ENCODE measurements at places on chromosomes 7 and 10. TPM values are rescaled to one million over a fixed set of nuclear protein-coding genes. Genes with fewer than 3 reads are reported as not detected.
A peak's percentile ranks its signal among the peaks of the same experiment; 100 is the strongest.

- peak; percentile 76 for DNase-seq
Observed at GRCh38 chr10:102327002-102327401, 68.5 kb upstream of the NFKB2 start.

- DNase-seq: no peak
Observed at GRCh38 chr7:66352071-66352470, 146.9 kb downstream of the TPST1 start.

DNA sequence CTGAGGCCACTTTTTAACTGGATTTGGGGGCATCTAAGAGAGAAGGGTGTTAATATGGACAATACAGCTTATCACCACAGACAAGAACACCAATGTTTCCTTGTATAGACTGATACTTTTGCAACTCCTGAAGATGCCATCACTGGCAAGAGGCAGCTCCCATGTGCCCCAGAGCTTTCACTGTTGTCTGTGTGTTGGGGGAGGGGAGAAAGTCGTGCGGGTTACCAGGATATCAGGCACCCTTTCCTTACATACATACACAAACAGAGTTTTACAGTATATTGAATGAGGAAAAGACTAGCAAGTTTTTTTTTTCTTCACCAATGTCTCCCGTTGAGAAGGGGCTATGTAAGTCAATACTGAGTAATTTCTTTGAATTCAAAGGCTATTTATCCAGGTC, 4.1 kb upstream of the DLX6 start:
- DNase-seq: no peak

Gene CALML5
- polyA plus RNA-seq: not detected

Gene SPDYE2
- 0.10 TPM for polyA plus RNA-seq

Gene HOXA5
- 2.6 TPM for polyA plus RNA-seq

DNA sequence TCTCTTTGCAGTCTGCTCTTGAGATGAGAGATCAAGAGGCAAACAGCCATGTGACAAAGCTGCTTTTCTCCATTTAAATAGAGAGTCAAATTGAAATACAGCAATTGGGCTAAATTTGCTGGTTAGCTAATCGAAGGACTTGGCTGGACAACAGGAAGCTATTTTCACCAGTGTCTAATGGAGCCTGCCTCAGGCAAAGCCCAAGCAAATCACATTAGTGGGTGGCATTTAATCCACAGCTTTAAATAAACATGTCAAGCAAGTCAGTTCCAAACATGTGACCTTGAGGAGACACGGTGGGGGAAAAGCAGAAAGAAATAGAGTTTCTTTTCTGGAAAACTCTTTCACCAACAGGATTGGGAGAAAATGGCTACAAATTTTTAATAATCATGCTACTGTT, 180.5 kb upstream of the AOAH start:
- no peak for DNase-seq

DNA sequence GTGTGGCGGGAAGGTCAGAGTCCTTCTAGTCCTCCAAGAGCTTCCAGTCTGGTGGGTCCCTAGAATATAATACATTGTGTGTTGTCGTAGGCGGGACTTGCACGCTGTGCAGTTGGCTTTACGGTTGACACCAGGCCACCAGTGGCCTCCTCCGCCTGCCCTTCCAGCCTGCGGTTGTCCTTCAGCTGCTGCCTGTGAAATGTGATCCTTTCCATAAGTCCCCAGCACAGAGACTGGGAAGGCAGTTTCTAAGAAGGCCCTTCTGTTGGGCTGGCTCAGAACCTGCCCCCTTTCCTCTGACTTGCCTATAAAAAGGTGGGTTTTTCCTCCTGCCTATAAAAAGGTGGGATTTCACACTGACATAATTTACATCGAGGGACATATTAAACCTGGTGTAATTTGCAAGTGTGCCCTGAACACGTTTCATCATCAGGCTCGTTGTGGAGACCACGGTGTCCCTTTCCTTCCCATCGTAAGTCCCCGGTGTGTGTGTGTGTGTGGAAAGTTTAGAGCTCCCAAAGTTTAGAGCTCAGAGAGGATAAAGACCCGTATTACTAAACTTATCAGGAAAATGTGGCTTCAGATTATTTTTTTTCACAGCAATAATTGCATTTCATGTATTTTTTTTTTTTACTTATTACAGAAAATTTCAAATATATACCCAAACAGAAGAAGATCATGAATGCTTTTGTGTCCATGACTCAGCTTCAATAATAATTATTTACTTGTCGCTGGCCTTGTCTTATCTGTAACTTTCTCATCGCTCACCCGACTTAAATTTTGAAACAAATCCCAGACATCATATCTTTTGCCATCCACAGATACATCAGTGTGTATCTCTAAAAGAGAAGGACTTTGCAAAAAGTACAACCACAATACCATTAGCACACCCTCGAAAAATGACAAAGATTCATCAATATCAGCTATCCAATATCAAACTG, 45.1 kb downstream of the CUX1 start:
- DNase-seq: peak; percentile 49

GRCh38 chr10:124180044-124180745, 86.8 kb upstream of the CHST15 start:
- DNase-seq: no peak

DNA sequence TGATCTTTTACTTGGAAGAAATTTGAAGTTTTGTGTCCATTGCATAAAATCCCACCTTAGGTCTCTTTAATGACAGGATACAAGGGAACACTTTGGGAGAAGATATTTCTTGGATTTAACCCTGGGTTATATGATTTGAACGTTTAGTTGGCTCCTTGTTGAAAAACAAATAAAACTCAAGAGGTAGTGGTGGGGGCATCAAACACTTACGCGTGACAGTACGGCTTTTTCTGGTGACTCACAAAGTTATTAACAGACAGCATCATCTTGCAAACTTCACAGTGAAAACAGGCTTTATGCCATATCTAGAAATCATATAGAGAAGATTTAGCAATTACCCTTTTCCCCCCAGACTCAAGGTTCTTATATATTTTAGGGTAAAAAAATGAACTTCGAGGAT, 699 bp downstream of the NRAP start:
- DNase-seq: no peak

- no peak for DNase-seq
Observed at GRCh38 chr10:13831711-13832141, 245.0 kb downstream of the PRPF18 start.

Gene NPTX2
- polyA plus RNA-seq: 8.3 TPM

GRCh38 chr10:122181041-122181732, 89.9 kb upstream of the BTBD16 start:
- DNase-seq: no peak

DNA sequence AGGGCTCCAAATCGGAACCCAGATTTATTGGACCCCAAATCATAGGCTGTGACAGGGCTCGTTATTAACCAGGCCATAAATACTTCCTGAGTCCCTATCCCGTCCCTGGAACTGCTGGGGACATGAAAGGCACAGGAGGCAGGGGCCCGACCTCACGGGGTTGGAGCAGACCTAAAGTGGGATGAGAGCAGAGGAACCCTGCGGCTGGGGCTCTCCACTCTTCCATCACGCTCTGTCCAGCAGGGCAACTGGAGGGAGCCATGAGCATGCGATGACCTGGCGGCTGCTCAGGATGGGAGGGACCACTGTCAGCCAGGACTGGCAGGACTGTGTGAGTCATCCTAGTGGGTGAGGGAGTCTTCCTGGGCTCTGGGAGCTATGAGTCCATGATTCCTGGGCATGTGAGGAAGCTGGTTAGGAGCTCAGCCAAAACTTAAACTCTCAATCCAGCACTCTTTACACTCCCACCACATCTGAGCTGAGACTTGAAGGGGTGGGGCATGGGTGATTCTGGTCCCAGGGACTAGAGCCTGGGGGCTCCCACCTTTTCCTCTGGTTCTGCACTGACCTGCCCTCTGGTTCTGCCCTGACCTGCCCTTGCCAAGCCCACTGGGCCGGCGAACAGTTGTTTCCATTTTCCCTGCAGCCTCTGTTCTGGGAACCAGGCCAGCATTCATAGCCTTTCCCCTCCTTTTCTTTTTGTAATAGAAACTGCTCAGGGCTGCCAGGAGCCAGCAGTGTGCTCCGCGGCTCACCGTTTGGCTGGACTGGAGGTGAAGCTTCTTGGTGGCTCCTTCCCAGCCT, 47.1 kb downstream of the SYPL1 start:
- DNase-seq: peak; percentile 88
